NCI-H1417 treated with DMSO at 0.1 percent for 48 hours (cell line): ENCODE measurements at places on chromosomes 2 and 18.

- DNase-seq = no peak
Observed at GRCh38 chr2:195515551-195515950, 141.5 kb upstream of the SLC39A10 start.

DNA sequence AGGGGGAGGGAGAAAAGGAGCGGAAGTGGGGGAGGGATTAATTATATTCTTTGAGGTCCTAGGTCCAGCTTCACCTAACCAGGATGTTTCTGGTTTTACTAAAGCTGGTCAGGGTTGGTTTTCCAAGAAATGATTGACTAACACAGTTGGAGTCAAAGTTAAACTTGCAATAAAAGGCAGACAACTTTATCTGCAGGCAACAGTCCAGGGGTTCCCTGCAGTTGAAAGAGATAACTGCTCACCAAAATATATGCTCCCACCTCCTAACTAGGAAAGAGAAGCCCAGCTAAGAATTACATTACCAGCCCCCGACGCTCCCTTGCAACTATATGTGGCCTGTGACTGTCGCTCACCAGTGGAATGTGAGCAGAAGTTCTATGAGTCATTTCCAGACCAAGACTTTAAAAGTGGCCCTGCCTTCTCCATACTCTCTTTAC lies 140.0 kb upstream of the PKDCC start:
- DNase-seq = no peak

DNA sequence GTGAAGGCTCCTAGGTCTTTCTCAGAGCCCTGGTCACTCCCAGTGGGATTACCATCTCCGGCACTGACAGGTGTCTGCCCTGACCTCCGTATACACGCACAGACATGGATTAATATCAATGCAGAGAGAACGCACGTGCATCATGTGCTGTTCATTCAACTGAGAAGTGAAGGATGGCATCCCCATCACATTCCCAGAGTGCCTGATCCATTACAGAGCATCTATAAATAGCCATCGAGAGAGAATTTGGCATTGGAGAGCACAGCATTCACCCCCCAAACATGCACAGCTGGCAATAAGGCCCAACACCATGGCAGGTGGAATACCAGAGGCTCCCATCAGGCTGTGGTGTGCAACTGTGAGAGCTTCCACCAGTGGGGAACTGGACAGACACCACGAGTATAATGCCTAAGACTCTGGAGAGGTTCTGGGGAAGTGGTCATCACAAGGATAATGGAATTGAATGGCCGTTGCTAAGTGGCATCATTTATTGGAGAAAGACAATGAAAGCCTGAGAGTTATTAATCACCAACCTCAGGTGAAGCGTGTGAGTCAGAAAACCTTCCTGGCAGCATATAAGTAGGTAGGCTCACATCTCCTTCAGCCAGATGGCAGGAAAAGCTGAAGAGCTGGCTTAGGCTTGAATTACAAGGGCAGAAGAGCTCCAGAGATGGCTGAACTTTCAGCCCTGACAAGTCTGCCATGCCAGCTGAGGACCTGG lies 244.5 kb upstream of the ID2 start:
- DNase-seq = no peak

- DNase-seq = no peak
Observed at GRCh38 chr18:47417807-47418206, 166.3 kb upstream of the SKOR2 start.

GRCh38 chr2:23589220-23589647 lies 204.3 kb downstream of the KLHL29 start:
- no peak for DNase-seq

DNA sequence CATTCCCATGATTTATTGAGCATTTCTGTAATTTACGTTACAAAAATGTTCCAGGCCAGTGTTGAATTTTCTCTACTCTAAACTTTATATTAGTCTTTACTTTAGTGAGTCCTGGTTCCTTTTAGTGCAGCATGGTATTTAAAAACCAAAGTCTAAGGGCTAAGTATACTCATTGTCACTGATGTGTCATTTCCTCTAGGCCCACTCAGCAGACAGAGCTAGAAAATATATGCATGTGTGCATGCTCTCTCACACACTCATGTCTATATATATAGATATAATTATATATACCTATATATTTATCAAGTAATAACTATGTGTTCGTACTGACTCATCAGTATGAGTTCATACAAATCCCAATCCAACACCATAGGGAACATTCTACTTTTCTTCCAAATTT lies 132.5 kb upstream of the SLC8A1 start:
- DNase-seq = no peak

- no peak for DNase-seq
Observed at GRCh38 chr2:210965472-210965871, 409.1 kb downstream of the CPS1 start.
